ENCODE measurements at places on chromosomes 7 and 10. TPM values are rescaled to one million over a fixed set of nuclear protein-coding genes. Genes with fewer than 3 reads are reported as not detected.

- H3K4me1 ChIP-seq, result no peaks in the 10 kb centered on the region
- H3K4me3 ChIP-seq, result no peak overlapping the region
- H3K36me3 ChIP-seq, result no peaks in the 10 kb centered on the region
- H3K27me3 ChIP-seq, result no peaks in the 10 kb centered on the region
These were observed 456.3 kb downstream of the DGKB start for GRCh38 chr7:14446219-14446618.

DNA sequence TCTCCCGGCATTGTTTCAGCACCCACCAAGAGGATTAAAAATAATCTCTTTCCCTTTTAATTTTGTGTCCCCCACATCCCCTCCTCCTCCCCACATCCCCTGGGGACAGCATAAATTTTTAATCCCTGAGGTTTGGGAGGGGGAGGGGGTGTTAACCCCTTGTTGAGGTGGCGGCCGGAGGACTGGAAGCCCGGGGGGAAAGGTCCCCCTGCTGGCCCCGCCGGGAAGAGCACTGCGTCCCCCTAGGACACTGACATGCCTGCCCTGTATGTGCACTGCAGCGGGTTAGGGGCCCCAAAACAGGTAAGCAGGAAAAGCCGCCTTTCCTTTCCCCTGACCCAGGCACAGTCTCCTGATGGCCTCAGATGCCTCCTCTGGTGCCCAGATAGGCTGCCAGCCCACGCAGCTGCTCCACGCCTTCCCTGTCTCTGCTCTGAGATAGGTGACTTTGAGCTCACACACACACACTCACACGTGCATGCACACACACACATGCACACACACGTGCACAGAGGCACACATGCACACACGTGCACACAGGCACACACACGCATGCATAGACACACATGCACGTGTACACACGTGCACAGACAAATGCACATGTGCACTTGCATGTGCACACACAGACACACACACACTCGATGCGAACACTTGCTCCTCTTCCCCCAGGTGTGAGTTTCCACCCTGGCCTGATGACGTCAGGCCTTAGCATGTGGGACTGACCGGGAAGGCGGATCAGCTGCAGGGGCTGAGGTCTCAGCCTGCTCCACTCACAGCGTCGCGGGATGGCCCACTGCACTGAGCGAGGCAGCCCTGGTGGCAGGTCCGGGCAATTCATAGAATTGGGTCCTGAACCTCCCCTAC, 12.3 kb downstream of the CNPY1 start:
- peak overlapping the region; percentile 36 for H3K4me3 ChIP-seq
- no peaks in the 10 kb centered on the region for H3K36me3 ChIP-seq
- no peak for DNase-seq
- peaks cover 42% of the 10 kb centered on the region for H3K27me3 ChIP-seq
- H3K4me1 ChIP-seq, result peaks cover 12% of the 10 kb centered on the region
- no peak overlapping the region for H3K27ac ChIP-seq

GRCh38 chr10:72834183-72834825, 59.2 kb upstream of the OIT3 start:
- H3K36me3 ChIP-seq, result no peaks in the 10 kb centered on the region
- H3K4me3 ChIP-seq, result no peak overlapping the region
- H3K27me3 ChIP-seq, result no peaks in the 10 kb centered on the region
- H3K27ac ChIP-seq, result no peak overlapping the region
- H3K4me1 ChIP-seq, result no peaks in the 10 kb centered on the region
- DNase-seq, result peak; percentile 27

- H3K4me3 ChIP-seq, result no peak overlapping the region
- H3K36me3 ChIP-seq, result no peaks in the 10 kb centered on the region
- H3K4me1 ChIP-seq, result no peaks in the 10 kb centered on the region
- DNase-seq, result no peak
- H3K27me3 ChIP-seq, result peaks cover 14% of the 10 kb centered on the region
- H3K27ac ChIP-seq, result no peak overlapping the region
These were observed 21.4 kb upstream of the MKI67 start for GRCh38 chr10:128147669-128148068.

DNA sequence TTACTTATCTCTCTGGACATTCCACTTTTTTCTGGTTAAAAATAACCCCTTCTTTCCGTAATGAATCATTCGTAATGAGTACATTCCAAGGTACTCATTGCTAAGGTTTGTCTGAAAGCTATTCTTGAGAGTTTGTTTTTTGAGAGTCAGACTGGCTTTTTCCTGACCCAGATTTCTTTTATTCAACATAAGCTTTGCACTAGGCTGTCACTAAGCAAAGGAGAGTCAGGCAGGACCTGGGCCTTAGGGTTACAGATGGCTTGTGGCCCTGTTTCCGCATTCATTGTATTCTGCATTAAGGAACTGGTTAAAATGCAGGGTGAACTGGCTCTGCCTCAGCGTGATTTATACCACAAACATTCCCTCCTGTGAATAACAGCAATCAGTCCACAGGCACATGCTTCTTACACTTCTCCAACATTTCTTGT, 84.1 kb downstream of the POM121L12 start:
- H3K27ac ChIP-seq, result no peak overlapping the region
- H3K36me3 ChIP-seq, result no peaks in the 10 kb centered on the region
- no peak for DNase-seq
- H3K4me1 ChIP-seq, result no peaks in the 10 kb centered on the region

GRCh38 chr10:49333192-49333591, 34.2 kb downstream of the C10orf71 start:
- H3K4me3 ChIP-seq, result no peak overlapping the region
- no peak for DNase-seq
- H3K27ac ChIP-seq, result no peak overlapping the region
- no peaks in the 10 kb centered on the region for H3K27me3 ChIP-seq

DNA sequence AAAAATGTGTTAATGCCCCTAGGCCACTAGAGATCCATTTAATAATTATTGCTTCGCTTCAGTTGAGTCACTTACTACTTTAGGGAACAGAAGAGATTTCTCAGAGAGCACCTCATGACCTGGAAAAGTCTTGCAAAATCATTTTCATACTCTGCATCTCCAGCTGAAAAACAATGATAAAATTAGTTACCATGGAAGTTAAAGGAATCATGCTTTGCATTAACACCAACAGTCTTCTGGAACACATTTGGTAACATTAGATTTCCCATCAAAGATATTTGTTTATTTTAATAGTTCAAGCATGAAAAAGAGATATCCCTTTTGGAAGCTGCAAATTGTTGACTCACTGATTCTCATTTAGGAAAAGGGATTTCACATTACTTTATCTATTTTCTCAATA, 1.8 kb upstream of the STEAP2 start:
- H3K4me3 ChIP-seq, result no peak overlapping the region
- no peak for DNase-seq
- no peak overlapping the region for H3K27ac ChIP-seq
- H3K36me3 ChIP-seq, result no peaks in the 10 kb centered on the region
- peaks cover 7% of the 10 kb centered on the region for H3K4me1 ChIP-seq
- no peaks in the 10 kb centered on the region for H3K27me3 ChIP-seq

GRCh38 chr7:103989200-103989784, at the start of gene RELN:
Gene RELN, minus strand, starts transcription at chr7:103989658. Its CDS starts 302 bp downstream, at chr7:103989356.
- H3K27ac ChIP-seq, result no peak within 1 kb of the TSS
- no peak for DNase-seq
- peaks cover 63% of the 10 kb centered on the region for H3K27me3 ChIP-seq

- H3K27me3 ChIP-seq, result no peaks in the 10 kb centered on the region
- no peak for DNase-seq
- H3K4me3 ChIP-seq, result no peak overlapping the region
These were observed 18.6 kb downstream of the RABGEF1 start for GRCh38 chr7:66758950-66759628.

GRCh38 chr7:74306004-74306729, 17.0 kb downstream of the CLIP2 start:
- peak overlapping the region; percentile 38 for H3K4me3 ChIP-seq
- no peak for DNase-seq
- no peak overlapping the region for H3K27ac ChIP-seq
- no peaks in the 10 kb centered on the region for H3K27me3 ChIP-seq

DNA sequence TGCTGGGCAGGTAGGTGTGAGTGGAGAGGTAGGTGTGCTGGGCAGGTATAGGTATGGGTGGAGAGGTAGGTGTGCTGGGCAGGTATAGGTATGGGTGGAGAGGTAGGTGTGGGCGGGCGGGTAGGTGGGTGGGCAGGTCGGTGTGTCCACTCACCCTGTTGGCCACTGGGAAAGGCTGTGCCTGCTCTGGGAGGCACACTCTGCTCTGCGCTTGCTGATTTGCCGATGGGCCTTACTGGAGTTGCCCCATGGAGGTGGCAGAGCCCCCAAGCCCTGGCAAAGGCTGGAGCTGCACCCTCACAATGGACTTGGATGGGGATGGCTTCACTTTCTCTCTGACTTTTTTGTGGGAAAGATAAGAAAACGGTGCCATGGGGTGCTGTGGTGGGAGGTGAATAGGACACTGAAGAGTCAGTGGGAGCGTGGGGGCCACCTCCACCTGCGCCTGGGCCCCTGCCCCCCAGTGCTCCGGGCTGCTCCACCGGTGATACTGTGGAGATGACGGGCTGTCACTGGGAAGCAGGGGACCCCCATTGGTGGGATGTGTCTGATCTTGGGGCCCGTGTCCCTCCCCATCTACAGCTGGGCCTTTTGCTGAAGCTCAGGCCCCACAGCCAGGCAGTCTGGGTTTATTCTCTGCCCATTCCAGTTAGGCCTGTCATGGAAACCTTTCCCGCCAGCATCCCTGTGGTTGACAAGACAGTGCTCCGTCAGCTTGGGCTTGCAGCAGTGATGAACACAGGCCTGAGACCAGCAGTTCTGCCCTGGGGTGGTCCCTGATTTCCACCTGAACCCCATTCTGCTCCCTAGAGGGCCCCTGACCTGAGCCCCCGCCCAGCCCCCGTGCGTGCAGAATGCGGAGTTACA, 75.0 kb downstream of the NKX6-2 start:
- no peaks in the 10 kb centered on the region for H3K4me1 ChIP-seq
- H3K27ac ChIP-seq, result no peak overlapping the region
- H3K36me3 ChIP-seq, result peaks cover 45% of the 10 kb centered on the region
- DNase-seq, result peak; percentile 2
- no peak overlapping the region for H3K4me3 ChIP-seq

DNA sequence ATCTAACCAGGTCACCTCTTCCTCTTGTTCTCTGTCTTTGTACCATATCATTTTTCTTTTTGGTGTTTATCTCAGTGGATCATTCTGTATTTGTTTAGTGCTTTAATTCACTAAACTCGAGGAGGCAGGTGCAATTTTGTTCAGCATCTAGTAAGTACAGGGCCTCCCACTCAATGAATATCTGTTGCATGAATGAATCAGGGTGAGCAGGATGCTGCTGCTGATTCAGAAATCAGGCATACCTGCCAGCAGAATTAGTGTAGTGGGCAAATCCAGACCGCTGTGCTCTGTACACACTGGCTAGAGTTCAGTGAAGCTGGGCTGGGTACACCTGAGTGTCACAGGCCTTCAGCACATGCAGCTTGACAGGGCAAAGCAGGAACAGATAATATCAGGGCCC, 511.9 kb downstream of the SUGCT start:
- DNase-seq, result no peak
- no peaks in the 10 kb centered on the region for H3K4me1 ChIP-seq
- H3K4me3 ChIP-seq, result no peak overlapping the region
- no peaks in the 10 kb centered on the region for H3K27me3 ChIP-seq

- no peaks in the 10 kb centered on the region for H3K36me3 ChIP-seq
- H3K27me3 ChIP-seq, result no peaks in the 10 kb centered on the region
- peaks cover 3% of the 10 kb centered on the region for H3K4me1 ChIP-seq
- H3K4me3 ChIP-seq, result no peak overlapping the region
These were observed 304.7 kb downstream of the CDK14 start for GRCh38 chr7:90900628-90901356.

DNA sequence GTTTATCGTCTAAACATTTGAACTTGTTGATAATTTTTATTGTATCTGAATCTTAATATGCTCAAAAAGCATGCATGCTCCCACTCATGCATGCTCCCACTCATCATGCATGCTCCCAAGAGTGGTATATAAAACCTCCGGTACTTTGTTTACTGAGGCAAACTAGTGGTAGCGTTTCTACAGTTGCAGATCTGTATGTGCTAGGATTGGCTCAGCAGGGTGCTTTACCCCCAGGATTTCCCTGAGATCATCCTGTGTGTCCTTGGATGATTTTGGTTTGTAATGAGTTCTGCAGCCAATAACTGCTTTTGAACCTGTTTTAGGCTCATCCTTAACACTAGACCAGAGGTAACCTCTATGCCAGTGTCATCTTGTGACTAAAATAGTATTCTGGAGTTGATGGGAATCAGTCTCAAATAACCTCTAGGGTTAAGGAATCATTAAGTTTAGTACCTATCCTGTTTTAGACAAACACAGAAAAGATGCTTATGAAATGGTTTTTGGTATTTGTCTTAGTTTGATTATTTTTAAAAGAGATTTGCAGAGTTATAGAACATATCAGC, 40.4 kb downstream of the PHTF2 start:
- no peak for DNase-seq
- no peaks in the 10 kb centered on the region for H3K27me3 ChIP-seq
- H3K4me3 ChIP-seq, result no peak overlapping the region

GRCh38 chr7:7553386-7553785, 13.3 kb upstream of the MIOS start:
- H3K4me3 ChIP-seq, result no peak overlapping the region
- no peak overlapping the region for H3K27ac ChIP-seq
- no peaks in the 10 kb centered on the region for H3K36me3 ChIP-seq
- H3K4me1 ChIP-seq, result no peaks in the 10 kb centered on the region

GRCh38 chr7:19989906-19990305, 216.5 kb upstream of the TMEM196 start:
- H3K27me3 ChIP-seq, result no peaks in the 10 kb centered on the region
- DNase-seq, result no peak
- no peaks in the 10 kb centered on the region for H3K36me3 ChIP-seq
- H3K4me3 ChIP-seq, result no peak overlapping the region
- no peaks in the 10 kb centered on the region for H3K4me1 ChIP-seq

DNA sequence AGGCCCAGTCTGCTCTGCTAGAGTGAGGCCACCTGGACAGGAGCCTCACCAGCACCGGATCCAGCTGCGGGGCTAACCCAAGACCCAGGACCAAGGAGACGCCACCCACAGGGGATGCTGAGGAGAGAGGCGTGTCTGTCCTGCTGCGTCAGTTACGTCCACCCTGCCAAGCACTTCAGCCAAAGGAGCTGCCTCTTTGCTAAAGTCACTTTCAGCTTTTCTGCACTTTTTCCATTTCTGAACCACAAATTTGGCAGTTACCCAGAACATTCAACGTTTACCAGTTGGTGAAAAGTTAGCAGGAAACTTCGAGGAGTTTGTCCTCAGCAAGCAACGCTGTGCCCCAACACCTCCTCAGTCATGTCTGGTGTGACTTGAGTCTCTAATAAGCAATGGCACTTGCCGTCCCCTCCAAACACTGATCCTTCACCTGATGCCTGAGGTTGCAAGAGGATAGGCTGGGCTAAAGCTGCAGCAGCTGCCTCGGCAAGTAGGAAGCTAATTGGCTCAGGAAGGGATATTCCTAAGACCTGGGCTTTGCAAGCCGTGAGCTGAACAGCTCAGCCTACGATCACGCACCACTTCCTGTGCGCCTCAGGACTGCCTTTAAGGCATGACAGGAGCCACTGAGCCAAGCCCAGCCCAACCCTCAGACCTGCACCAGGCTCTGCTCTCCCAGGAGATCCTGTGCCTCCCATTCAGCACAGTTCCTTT, 40.1 kb downstream of the KCNH2 start:
- no peak for DNase-seq
- H3K4me3 ChIP-seq, result no peak overlapping the region
- H3K4me1 ChIP-seq, result peaks cover 11% of the 10 kb centered on the region
- no peaks in the 10 kb centered on the region for H3K27me3 ChIP-seq

DLG5 gene
- total RNA-seq, result 17.0 TPM

ERVW-1 gene
- not detected for total RNA-seq

RNF133 gene
- 0.29 TPM for total RNA-seq

TRIL gene
- total RNA-seq, result 3.2 TPM

PAX4 gene
- not detected for total RNA-seq

SSC4D gene
- 0.72 TPM for total RNA-seq

GPR85 gene
- total RNA-seq, result 0.16 TPM

PRR15 gene
- 0.20 TPM for total RNA-seq

KCNH2 gene
- total RNA-seq, result 104 TPM

Data from heart left ventricle (tissue), 16 donors.